ENCODE measurements at places on chromosomes 1 and 21.

- DNase-seq: no peak
Observed at GRCh38 chr21:42799948-42800347, 79.4 kb downstream of the WDR4 start.

GRCh38 chr1:6423321-6423999 is 1.1 kb upstream of the ESPN start:
- DNase-seq: peak; percentile 76

DNA sequence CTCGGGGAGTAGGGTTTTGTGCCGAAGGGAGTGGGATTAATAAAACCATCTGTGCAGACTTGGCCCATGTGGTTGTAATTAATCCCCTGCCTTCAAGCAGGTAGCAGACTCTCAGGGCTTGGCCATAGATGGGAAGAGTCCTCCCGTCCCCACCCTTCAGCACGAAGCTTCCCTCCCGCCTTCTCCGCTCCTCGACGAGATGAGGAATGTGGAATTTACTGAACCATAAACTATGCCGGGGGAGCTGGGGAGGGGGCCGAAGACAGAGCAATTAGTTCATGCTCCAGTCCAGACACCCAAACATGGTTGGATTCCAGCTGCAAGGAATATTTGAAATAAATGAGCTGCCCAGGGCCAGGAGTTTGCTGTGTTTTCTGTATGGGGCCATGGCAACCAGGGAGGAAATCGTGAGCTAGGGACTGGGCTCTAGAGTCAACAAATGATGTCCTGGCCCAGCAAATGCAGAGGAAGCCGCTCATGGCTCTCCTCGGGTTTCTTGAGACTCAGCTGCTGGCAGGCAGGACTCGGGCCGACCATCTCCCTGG is 78.8 kb downstream of the SPSB1 start:
- DNase-seq: no peak

- DNase-seq: no peak
Observed at GRCh38 chr1:40799351-40799867, 15.8 kb downstream of the KCNQ4 start.

All from activated naive CD8-positive, alpha-beta T cell treated with anti-CD3 and anti-CD28 coated beads, Interleukin-2, amount 10 ng/mL, durations not matched to agents 7 days and 5 days (primary cell).